ENCODE measurements at places on chromosomes 12 and 14. TPM values are rescaled to one million over a fixed set of nuclear protein-coding genes. Genes with fewer than 3 reads are reported as not detected.

Gene COL2A1
- 11.7 TPM for total RNA-seq

Gene DEPDC4
- 2.8 TPM for total RNA-seq

Gene SLCO1B1
- not detected for total RNA-seq

Gene CRACR2A
- 5.4 TPM for total RNA-seq

Gene TCL1B
- not detected for total RNA-seq

- no peak for DNase-seq
These were observed 163.3 kb downstream of the APAF1 start for GRCh38 chr12:98808243-98808875.

- DNase-seq: no peak
These were observed 30.8 kb upstream of the CDK17 start for GRCh38 chr12:96431067-96431466.

GRCh38 chr14:35398071-35398584, 6.4 kb downstream of the NFKBIA start:
- DNase-seq: no peak

DNA sequence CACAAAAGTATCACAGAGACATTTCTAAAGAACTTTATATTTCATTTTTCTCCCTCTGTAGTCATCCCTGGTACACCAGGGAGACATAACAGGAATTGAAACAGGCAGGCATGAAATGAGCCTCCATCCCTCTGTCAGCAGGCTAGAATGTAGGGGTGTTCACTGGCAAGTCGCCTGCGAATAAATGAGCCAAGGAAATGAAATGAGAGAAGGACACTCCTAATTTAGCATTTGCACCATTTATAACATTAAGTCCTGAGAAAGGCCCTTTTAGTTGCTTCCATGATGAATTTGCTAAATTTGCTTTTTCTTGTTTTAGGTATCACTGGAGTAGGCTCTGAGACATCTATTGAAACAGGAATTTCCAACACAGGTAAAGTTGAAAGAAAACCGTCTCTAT, 192.4 kb upstream of the CNTN1 start:
- peak; percentile 11 for DNase-seq

- DNase-seq: no peak
These were observed 243.8 kb upstream of the NPAS3 start for GRCh38 chr14:32694795-32695449.

DNA sequence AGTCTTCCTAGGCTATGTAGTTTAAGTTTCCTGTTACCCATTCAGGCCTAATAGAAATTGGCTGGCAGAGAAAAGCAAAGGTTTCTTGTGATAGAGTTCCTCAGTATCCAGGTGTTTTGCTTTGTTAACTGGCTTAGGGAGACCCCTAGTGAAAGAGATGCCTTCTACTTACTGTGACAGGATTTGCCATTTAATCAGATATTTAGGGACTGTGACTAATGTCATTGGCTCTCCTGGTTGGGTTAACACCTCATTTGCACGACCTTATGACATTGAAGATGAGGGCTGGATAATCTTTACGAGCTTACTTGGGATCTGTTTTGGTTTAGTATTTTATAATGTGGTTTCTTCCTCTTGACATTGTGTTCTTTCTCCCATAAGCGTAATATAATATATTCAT, 5.8 kb downstream of the MON2 start:
- DNase-seq: no peak

DNA sequence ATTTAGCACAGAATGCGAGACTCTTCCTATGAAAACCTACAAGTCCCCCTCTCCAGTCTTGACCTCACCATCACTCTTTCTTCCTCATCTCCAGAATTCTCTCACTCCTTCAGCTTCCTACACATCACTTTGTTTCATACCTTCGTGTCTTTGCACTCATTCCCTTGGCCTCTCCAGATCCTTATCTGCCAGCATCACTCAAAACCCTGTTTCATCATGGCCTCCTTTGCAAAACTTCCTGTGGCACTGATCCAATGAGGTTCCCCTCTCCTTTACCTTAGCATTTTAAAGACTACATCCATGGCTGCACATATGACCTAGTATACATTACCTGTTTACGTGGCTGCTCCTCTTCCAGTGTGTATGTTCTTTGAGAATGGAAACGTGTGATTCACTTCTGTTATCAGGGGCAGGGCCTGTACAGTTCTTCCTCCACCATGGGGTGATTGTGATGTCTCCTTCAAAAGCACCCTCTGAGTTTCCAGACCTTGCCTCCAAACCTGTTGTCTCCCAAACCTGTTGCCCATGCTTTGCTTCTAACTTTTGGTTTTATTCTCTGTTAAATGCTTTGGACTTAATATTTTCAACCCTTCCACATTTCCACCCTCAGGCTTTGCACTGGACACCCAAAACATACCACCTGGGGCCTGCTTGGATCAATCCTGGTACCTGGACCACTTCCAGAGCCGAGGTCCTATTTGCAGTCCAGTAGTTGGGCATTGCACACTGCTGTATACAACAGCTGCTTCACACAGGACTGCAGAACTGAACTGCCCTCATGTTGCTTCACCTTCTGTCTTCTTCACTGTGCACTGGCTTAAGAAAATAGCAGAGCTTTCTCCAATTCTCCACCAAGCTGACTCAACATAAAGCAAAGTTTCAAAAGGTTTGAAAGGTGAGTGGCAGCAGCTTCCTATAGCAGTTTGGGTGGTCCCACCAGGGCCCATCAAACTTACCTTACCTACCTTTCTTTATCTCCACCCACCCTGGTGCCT, 131.7 kb downstream of the LLPH start:
- no peak for DNase-seq
